ENCODE measurements at places on chromosomes 16 and 17.

DNA sequence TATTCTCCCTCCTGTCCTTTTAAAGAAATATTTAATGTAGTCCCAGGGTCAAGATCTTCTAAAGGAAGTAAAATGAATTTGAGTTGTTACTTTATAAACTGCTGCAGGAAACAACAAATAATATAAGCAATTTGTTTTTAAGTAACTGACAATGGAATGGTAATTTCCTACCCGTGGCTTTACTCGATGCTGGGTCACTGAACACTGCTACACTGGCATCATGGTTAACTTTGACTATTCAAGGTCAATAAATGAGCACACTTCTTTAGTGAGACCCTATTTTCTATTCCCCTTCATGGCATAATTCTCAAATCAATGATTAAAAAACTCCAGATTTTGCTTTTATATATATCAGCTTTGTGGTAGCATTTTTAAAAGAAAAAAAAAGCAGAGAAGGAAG, 22.1 kb upstream of the ERCC4 start:
- no peak overlapping the region for H3K27ac ChIP-seq
- no peaks in the 10 kb centered on the region for H3K27me3 ChIP-seq
- H3K4me3 ChIP-seq: no peak overlapping the region
- no peak for DNase-seq

GRCh38 chr17:82559566-82560251, 40.2 kb downstream of the FOXK2 start:
- no peak overlapping the region for H3K27ac ChIP-seq
- DNase-seq: no peak
- H3K36me3 ChIP-seq: no peaks in the 10 kb centered on the region
- no peaks in the 10 kb centered on the region for H3K4me1 ChIP-seq
- no peaks in the 10 kb centered on the region for H3K27me3 ChIP-seq
- H3K4me3 ChIP-seq: no peak overlapping the region

- no peak overlapping the region for H3K27ac ChIP-seq
- no peak overlapping the region for H3K4me3 ChIP-seq
- H3K27me3 ChIP-seq: no peaks in the 10 kb centered on the region
- DNase-seq: no peak
- no peaks in the 10 kb centered on the region for H3K4me1 ChIP-seq
Observed at GRCh38 chr17:40707745-40708144, 4.2 kb upstream of the KRT24 start.

DNA sequence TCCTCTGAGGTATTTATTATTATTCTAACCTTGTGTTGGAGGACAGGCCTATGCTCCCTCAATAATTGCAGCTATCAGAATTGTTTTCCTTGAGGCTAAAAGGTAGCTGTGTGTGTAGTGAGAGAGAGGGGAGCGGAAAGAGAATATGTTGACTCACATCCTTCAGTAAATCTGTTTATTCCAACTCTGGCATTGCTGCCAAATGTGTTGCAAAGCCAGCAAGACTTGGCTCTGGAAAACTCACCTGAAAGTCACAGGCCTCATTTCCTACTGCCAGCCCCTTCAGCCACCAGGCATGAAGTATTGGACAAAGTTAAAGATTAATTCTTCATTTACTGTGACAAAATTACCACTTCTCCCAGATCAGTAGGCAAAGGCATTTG, 9.6 kb downstream of the CA10 start:
- peak overlapping the region; percentile 76 for H3K27ac ChIP-seq
- DNase-seq: no peak
- H3K36me3 ChIP-seq: no peaks in the 10 kb centered on the region
- no peaks in the 10 kb centered on the region for H3K27me3 ChIP-seq
- no peak overlapping the region for H3K4me3 ChIP-seq
- H3K4me1 ChIP-seq: peaks cover 8% of the 10 kb centered on the region

- no peaks in the 10 kb centered on the region for H3K27me3 ChIP-seq
- DNase-seq: no peak
- H3K4me3 ChIP-seq: no peak overlapping the region
- no peaks in the 10 kb centered on the region for H3K4me1 ChIP-seq
- no peak overlapping the region for H3K27ac ChIP-seq
Observed at GRCh38 chr17:61880589-61881102, 17.3 kb upstream of the BRIP1 start.

DNA sequence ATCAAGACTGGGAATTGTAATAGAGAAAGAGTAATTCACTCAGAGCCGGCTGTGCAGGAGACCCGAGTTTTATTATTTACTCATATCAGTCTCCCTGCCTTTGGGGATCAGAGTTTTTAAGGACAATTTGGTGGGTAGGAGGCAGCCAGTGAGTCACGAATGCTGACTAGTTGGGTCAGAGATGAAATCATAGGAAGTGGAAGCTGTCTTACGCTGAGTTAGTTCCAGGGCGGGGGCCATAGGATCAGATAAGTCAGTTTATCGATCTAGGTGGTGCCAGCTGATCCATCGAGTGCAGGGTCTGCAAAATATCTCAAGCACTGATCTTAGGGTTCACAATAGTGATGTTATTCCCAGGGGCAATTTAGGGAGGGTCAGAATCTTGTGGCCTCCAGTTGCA, 20.2 kb upstream of the GUCY2D start:
- H3K4me3 ChIP-seq: no peak overlapping the region
- H3K4me1 ChIP-seq: no peaks in the 10 kb centered on the region
- H3K36me3 ChIP-seq: no peaks in the 10 kb centered on the region

DNA sequence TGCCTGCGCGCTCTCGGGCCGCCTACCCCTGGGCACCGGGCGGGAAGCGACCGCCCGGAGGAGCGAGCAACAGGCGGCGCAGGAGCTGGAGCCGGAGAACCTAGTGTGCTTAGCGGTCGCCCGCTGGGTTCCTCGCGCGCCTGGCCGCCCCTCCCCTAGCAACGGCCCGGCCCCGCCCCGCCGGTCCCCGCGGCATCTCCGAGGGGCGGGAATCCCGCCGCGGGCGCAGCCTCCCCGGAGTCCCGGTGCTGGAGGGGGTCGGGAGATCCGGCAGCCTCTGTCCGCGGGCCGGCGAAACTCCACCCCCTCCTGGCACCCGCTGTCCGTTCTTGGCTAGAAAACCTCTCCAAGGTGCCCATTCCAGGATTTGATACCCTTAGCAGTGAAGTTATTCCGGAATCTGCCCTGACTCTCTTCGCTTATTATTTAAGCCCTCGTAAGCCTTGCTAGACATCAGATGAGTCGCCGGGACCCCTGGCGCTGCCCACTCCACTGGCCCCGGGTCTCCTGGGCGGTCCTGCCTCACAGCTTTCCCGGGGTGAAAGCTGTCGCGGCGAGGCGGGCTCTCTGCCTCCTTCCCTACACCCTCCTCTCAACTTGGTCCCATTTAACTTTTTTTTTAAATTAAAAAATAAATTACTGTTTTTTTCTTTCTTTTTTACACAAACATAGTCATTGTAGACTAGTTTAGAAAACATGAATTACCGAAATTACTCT, at the start of gene RPRML:
Gene RPRML, minus strand, starts transcription at position 107 of the 717 bp plus-strand sequence. CDS start 246 bp downstream, outside the sequence.
- H3K4me1 ChIP-seq: peaks cover 8% of the 10 kb centered on the region
- peak; percentile 33 for DNase-seq
- H3K36me3 ChIP-seq: no peaks in the 10 kb centered on the region
- H3K4me3 ChIP-seq: no peak within 1 kb of the TSS

DNA sequence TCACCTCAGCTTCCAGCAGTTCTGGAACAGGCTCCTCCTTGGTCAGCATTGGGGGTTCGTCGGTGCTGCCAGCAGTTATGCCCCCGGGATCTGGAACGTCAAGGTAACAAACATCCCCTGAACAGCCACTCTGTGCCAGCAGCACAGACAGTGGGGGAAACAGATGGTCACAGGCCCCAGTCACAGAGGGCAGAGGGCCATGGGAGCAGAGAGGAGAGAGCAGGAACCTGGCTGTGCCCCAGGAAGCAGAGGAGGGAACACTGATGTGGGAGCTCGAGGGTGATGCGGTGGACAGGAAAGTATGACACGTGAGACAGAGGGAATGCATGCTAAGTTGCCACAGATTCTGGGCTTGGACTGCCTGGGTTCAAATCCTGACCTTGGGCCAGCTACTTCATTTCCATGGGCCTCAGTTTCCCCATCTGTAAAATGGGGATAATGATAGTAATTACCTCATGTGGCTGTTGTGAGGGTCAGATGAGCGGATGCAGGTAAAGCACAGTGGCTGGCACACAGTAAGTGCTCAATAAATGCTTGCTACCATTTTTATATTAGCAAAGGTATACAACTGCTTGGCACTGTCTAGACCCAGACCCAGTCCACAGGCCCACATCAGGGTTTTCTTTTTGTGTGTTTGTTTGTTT, 4.9 kb downstream of the BCL7C start:
- H3K27me3 ChIP-seq: no peaks in the 10 kb centered on the region
- DNase-seq: no peak
- H3K36me3 ChIP-seq: peaks cover 16% of the 10 kb centered on the region
- H3K27ac ChIP-seq: no peak overlapping the region

- H3K4me3 ChIP-seq: no peak overlapping the region
- H3K27ac ChIP-seq: no peak overlapping the region
- no peaks in the 10 kb centered on the region for H3K4me1 ChIP-seq
- H3K36me3 ChIP-seq: no peaks in the 10 kb centered on the region
Observed at GRCh38 chr17:56085576-56086267, 67.6 kb upstream of the ANKFN1 start.

- H3K27ac ChIP-seq: no peak overlapping the region
- no peak for DNase-seq
- no peak overlapping the region for H3K4me3 ChIP-seq
- H3K36me3 ChIP-seq: no peaks in the 10 kb centered on the region
Observed at GRCh38 chr17:10197362-10197720, 1.1 kb downstream of the GAS7 start.

- peak; percentile 55 for DNase-seq
- no peaks in the 10 kb centered on the region for H3K36me3 ChIP-seq
- H3K27me3 ChIP-seq: peaks cover 5% of the 10 kb centered on the region
- no peak overlapping the region for H3K27ac ChIP-seq
Observed at GRCh38 chr17:6070430-6070912, 292 bp downstream of the WSCD1 start.

DNA sequence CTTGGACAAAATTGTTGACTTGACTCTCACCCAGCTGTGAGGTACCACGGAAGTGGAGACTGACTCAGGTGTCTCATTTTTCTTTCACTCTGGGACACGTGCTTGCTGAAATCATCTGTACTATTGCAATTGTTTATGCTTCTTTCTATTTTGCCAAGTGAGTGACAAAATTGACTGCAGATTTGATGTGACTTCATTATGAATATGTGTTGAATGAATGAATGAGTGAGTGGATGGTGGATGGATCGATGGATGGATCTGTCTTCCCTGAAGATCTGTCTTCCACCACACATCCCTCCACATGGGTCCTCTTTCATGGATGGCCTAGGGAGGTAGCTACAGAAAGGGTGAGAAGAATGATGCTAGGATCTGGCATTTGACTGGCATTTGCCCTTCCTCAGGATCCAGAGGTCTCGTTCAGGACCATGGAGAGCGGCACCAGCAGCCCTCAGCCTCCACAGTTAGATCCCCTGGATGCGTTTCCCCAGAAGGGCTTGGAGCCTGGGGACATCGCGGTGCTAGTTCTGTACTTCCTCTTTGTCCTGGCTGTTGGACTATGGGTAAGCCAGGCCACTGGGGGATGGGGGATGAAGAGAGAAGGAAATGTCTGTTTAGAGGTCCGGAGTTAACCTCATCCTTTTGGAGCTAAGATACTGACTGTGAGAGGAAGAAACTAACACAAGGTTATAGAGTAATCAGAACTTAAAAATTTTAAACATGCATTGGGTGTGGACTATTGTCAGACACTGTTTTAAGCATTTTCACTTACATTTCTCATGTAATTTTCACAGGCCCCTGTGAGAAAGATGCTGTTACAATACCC, 12.7 kb downstream of the SLC5A11 start:
- no peak overlapping the region for H3K4me3 ChIP-seq
- DNase-seq: peak; percentile 80
- H3K36me3 ChIP-seq: no peaks in the 10 kb centered on the region
- H3K27ac ChIP-seq: no peak overlapping the region

DNA sequence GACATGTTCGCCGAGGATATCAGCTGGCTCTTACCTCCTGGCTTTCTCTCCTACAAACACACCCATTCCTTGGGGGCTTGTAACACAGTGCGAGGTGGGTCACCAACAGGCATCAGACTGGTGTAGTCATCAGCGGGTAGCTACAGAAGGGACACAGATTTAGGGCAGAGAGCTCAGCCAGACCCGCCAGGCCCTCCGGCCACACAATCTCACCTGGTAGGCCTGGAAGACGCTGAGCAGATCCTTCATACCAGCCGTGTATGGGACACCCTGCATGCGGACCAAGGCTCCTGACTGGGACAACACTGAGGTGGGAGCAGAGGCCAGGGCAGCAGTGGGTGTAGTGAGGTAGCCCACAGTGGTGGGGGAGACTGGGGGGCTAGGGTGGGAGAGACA, 5.8 kb downstream of the ESRP2 start:
- peak; percentile 39 for DNase-seq
- H3K27me3 ChIP-seq: no peaks in the 10 kb centered on the region
- no peak overlapping the region for H3K27ac ChIP-seq
- H3K36me3 ChIP-seq: peaks cover 31% of the 10 kb centered on the region
- peaks cover 23% of the 10 kb centered on the region for H3K4me1 ChIP-seq

DNA sequence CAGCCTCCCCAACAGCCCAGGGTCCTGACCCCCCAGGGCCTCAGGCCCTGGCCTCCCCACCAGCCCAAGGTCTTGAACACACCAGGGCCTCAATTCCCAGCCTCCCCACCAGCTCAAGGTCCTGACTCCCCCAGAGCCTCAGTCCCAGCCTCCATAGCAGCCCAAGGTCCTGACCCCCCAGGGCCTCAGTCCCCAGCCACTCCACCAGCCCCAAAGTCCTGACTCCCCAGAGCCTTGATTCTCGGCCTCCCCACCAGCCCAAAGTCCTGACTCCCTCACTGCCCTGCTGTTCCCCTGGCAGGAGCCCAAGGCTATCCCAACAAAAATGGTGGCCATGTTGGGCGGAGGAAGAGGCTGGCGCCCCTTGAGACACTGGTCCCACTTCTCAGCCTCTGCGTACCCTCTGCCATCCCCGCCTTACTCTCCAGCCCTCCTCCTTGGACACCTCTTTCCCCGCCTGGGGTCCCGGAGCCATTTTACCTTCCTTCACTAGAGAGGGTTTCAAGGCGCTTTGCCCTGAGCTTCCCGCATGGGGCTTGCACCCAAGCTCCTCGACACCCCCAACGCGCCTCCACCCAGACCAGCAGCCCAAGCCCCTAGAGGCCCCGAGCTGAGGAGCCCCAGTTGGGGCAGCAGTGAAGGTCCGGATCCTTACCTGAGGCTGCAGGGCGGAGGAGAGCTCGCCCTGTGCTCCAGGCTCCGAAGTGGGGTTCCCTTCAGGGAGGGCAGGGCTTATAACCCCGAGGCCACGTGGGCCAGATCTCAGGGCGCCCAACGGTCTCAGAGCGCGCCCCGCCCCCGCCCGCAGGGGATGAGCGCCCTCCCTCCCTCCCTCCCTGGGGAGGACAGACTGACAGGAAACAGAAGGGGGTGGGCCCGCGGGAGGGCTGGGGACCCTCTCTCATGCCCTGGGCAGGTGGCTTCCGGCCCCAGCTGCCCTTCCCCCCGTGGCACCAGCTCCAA, 3.5 kb upstream of the TSPOAP1 start:
- no peak overlapping the region for H3K27ac ChIP-seq
- peak; percentile 93 for DNase-seq
- no peaks in the 10 kb centered on the region for H3K36me3 ChIP-seq
- no peaks in the 10 kb centered on the region for H3K27me3 ChIP-seq
- peaks cover 5% of the 10 kb centered on the region for H3K4me1 ChIP-seq
